ENCODE measurements at places on chromosomes 7 and 10.
A peak's percentile ranks its signal among the peaks of the same experiment; 100 is the strongest.

DNA sequence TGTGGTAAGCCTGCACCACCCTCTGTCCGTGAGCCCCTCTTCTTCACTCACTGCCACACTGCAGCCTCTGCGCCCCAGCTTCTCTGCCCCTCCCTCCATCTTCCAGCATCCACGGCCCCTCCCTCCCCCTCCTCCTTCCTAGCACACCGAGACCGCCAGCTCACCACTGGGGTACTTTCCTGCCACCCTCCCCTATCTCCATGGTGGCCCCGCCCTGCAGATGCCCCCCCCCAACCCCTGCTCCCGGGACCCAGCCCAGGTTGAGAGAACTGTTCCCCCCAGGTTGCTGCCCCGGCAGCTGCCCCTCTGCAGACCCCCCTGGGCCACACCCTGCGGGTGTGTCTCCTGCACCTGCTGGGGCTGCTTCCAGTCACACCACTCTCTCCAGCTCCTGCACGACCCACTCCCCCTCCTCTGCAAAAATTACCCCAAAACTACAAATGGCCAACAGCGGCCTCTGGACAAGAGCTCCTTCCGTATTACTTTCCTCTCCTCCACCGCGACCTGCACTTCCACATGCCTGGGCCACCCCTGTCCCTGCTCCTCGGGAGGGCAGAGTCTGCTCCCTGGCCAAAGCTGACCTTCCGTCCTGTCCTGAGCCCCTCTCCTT, 209.2 kb upstream of the PPP2R2D start:
- DNase-seq: no peak

DNA sequence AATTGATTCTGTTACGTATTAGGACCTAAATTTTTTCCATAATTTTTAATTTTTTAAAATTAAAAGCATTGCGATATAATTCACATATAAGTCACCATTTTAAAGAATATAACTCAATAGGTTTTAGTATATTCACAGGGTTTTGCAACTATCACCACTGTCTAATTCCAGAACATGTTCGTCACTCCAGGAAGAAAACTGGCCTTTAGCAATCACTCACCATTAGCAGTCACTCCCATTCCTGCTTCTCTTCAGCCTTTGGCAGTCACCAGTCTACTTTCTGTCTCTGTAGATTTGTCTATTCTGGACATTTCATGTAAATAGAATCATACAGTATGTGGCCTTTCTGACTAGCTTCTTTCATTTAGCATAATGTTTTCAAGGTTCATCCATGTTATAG, 176.5 kb downstream of the EXOC4 start:
- no peak for DNase-seq

GRCh38 chr7:75945297-75946168, 30.6 kb downstream of the POR start:
- DNase-seq: peak; percentile 20

DNA sequence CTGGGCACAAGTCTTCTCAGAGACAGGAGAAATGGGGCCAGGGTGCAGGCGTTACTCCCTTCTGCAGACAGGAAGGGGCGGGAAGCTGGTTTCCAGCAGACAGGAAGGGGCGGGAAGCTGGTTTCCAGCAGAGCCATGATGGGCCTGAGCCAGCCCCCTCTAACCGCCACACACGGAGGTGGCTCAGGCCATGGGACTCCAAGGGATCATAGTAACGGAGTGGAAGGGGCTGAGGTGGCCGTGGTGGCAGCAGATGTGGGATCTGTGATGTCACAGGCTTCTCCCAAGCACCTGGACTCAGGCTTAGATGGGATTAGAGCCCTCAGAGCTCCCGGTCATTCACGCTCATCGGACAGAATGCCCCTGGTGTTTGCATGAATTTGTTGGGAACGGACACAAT, 177.8 kb downstream of the USP6NL start:
- no peak for DNase-seq

- DNase-seq: no peak
These were observed 59.6 kb downstream of the ZRANB1 start for GRCh38 chr10:125001313-125002046.

- no peak for DNase-seq
These were observed 2.0 kb downstream of the ANKRD2 start for GRCh38 chr10:97574374-97575126.

DNA sequence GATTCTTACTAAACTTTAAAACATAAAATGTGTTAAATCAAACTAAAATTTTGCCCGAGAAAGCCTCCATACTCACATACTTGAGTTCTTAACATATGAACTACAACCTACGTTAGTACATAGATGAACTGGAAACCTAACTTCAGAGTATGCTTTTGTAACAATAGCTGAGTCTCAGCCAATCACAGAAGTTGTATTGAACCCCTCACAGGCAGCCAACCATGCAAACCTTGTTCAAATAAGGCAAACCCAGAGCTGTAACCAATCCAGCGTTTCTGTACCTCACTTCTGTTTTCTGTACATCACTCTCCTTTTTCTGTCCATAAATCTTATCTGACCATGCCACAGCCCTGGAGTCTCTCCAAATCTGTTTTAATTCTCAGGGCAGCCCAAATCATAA, 157.3 kb upstream of the COL1A2 start:
- no peak for DNase-seq
